Left lung (tissue), 14 donors: ENCODE measurements at places on chromosomes 1 and 21. TPM values are rescaled to one million over a fixed set of nuclear protein-coding genes. Genes with fewer than 3 reads are reported as not detected.

Gene SELL
- total RNA-seq, result 59.2 TPM

GRCh38 chr1:150262388-150263320 lies 5.1 kb downstream of the CA14 start:
- H3K27ac ChIP-seq, result no peak overlapping the region
- H3K27me3 ChIP-seq, result peaks cover 30% of the 10 kb centered on the region
- DNase-seq, result no peak
- H3K4me3 ChIP-seq, result no peak overlapping the region
- peaks cover 34% of the 10 kb centered on the region for H3K36me3 ChIP-seq

GRCh38 chr1:27357281-27358037 lies 9.3 kb downstream of the MAP3K6 start:
- H3K4me3 ChIP-seq, result no peak overlapping the region
- no peaks in the 10 kb centered on the region for H3K4me1 ChIP-seq
- H3K27ac ChIP-seq, result peak overlapping the region; percentile 45
- no peaks in the 10 kb centered on the region for H3K36me3 ChIP-seq

GRCh38 chr1:210369425-210369824 lies 40.7 kb downstream of the HHAT start:
- H3K27ac ChIP-seq, result no peak overlapping the region
- peaks cover 8% of the 10 kb centered on the region for H3K4me1 ChIP-seq
- H3K4me3 ChIP-seq, result no peak overlapping the region
- no peaks in the 10 kb centered on the region for H3K36me3 ChIP-seq
- DNase-seq, result no peak
- H3K27me3 ChIP-seq, result no peaks in the 10 kb centered on the region

- no peaks in the 10 kb centered on the region for H3K36me3 ChIP-seq
- H3K27me3 ChIP-seq, result no peaks in the 10 kb centered on the region
- no peaks in the 10 kb centered on the region for H3K4me1 ChIP-seq
- no peak overlapping the region for H3K27ac ChIP-seq
- DNase-seq, result no peak
Measured at GRCh38 chr1:71224741-71225377, 144.0 kb upstream of the ZRANB2 start.

DNA sequence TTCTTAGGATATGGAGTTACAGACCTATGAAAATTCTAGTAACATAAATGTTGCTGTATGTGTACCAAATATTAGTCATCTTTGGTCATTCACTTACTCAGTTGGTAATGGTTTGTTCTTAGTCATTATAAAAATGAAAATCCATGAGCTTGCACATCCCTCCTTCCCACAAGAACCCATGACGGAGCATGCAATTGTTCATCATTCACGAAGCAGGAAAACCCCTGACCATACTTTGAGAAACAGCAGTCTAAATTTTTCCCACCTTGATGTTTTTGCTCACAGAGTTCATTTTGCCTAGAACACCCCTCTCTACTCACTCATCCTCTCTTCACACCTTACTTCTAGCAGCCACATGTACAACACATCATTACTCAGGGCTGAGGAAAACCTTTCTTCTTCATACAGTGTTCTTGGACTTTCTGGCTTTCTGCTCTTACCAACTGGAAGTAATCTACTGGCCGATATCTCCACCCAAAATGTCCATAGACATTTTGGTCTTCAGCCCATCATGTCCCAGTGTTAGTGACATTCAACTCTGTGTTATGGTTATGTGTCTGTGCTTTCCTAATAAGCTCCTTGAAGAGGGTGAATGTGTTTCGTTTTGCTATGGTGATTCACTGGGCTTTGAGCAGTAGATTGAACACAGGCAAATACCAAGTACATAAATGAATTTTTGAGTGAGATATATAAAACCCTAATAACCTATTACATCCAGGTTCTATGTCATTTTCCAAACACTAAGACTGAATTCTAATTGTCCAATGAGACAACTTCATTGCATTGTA lies 189.9 kb downstream of the ZC3H11B start:
- no peak overlapping the region for H3K27ac ChIP-seq
- H3K27me3 ChIP-seq, result no peaks in the 10 kb centered on the region
- H3K4me1 ChIP-seq, result no peaks in the 10 kb centered on the region

- H3K27ac ChIP-seq, result no peak overlapping the region
- DNase-seq, result no peak
Measured at GRCh38 chr1:160404094-160404493, 3.7 kb downstream of the VANGL2 start.

- H3K27ac ChIP-seq, result no peak overlapping the region
- H3K27me3 ChIP-seq, result no peaks in the 10 kb centered on the region
- H3K4me3 ChIP-seq, result no peak overlapping the region
- H3K4me1 ChIP-seq, result peaks cover 37% of the 10 kb centered on the region
Measured at GRCh38 chr1:117008656-117009055, 7.1 kb downstream of the CD101 start.
